ENCODE measurements at places on chromosomes 3 and 15. TPM values are rescaled to one million over a fixed set of nuclear protein-coding genes. Genes with fewer than 3 reads are reported as not detected.

DNA sequence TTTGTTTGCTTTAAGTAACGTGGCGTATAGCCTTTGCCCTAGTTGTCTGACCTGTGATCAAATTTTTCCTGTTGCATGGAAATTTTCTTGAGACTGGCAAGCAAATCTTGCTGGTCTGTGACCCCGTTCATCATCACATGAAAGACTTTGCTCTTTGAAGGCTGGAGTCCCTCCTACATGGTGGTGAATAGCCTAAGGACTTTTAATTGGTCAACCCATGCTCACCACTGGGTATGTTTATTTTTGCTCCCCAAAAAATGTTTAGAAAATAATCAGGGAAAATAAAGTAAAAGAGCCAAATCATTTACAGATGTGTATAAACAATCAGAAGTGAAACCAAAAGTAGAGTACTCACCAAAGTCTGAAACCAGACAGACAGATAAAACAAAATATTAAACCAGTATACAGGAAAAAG lies 1075.3 kb upstream of the ALCAM start:
- DNase-seq, result no peak

DNA sequence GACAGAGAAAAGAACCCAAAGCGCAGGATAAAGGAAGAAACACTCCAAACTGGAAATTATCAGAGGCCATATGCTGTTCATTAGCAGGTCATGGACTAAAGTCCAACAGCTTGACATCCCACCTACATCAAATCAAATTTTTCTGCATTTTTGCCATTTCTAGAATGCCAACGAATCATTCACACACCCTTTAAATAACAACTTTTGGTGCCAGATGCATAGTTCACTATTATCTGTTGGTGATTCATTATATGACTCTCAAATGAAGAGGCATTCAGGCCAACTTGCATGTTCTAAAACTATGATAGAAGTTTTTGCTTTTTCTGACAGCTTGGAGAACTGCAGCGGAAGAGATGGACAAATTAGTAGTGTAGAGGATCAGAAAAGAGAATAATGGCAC lies 529.8 kb upstream of the NAALADL2 start:
- no peak for DNase-seq

GRCh38 chr3:121517953-121518655 lies 27.7 kb downstream of the POLQ start:
- no peak for DNase-seq

Gene CORO2B
- 19.2 TPM for total RNA-seq

DNA sequence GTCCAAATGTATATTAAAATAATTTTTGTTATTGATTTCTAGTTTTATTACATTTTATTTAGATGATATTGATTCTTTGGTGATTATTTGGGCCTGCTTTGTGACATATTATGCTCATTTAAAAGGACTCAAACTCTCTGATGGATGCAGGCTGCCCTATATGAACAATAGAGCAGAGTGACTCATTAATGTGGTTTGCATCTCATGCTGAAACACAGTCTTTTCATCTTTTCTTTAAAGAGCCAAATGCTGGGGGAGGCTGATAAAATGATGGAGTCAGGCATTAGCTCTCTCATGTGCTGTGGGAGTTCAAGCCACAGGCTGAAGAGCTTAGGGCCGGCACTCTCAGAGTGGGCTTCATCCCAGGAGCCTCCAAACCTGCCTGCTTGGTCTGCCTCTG lies 7.2 kb downstream of the PLA1A start:
- DNase-seq, result no peak

All from frontal cortex (tissue), 4 donors.